ENCODE measurements at places on chromosomes 16 and 17.

DNA sequence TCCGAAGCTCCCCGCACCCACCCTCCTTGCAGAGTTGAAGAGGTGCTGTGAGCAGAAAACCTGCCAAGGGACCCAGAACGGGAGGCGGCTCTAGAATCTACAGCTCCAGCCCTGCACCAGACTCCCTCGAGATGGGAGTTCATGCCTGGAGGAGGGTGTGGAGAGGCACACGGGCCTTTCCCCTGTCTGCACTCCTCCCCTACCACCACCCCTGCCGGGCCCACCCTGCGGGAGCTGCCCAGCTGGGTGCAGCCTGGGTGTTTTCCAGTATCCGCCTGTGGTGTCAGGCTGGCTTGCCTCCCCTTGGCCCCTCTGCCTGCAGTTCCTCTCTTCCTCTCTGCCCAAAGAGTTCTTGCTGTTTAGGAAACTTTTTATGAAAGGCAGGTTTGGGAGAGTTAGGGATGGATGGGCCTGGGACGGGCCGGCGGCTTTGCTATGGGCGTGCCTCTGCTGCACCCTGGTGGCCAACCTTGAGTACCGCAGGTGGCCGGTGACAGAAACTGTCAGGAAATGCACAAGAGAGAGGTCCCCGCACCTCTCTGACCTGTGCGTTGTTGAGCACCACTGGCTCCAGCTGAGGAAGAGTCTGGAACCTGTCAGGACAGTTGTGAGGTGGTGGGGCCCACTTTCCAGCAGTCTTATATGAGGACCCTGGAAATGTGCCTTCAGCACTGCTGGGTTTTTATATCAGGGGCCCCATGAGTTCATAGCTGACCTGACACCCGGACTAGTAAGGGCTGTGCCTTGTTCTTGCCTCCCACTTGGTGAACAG is 354.1 kb downstream of the SEC14L1 start:
- H3K36me3 ChIP-seq = peaks cover 71% of the 10 kb centered on the region

- no peak overlapping the region for H3K4me3 ChIP-seq
- peaks cover 6% of the 10 kb centered on the region for H3K4me1 ChIP-seq
- peak; percentile 62 for DNase-seq
- H3K27me3 ChIP-seq = no peaks in the 10 kb centered on the region
- no peak overlapping the region for H3K27ac ChIP-seq
- no peaks in the 10 kb centered on the region for H3K36me3 ChIP-seq
These were observed 18.3 kb upstream of the EFCAB13 start for GRCh38 chr17:47305302-47305923.

- no peaks in the 10 kb centered on the region for H3K36me3 ChIP-seq
- no peak for DNase-seq
- H3K27ac ChIP-seq = no peak overlapping the region
- no peak overlapping the region for H3K4me3 ChIP-seq
These were observed 24.5 kb upstream of the DNAH17 start for GRCh38 chr17:78601577-78602190.

DNA sequence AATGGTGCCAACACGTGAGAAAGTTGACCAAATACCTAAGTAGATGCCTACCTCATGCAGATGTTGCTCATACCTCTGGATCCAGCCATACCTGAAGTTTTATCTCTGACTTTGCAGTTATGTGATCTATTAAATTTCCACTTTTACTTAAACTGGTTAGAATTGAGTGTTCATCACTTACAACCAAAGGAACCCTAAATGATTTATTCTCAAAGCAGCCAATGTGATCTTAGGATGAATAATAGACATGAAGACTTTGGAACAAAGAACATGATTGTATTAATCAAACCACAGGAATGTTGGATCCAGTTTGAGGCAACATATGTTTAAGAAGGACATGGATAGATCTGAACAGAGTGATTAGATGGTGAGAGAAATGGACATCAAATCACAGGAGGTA is 68.7 kb downstream of the IRX6 start:
- no peak overlapping the region for H3K27ac ChIP-seq
- H3K4me3 ChIP-seq = no peak overlapping the region
- H3K4me1 ChIP-seq = no peaks in the 10 kb centered on the region
- no peaks in the 10 kb centered on the region for H3K27me3 ChIP-seq

DNA sequence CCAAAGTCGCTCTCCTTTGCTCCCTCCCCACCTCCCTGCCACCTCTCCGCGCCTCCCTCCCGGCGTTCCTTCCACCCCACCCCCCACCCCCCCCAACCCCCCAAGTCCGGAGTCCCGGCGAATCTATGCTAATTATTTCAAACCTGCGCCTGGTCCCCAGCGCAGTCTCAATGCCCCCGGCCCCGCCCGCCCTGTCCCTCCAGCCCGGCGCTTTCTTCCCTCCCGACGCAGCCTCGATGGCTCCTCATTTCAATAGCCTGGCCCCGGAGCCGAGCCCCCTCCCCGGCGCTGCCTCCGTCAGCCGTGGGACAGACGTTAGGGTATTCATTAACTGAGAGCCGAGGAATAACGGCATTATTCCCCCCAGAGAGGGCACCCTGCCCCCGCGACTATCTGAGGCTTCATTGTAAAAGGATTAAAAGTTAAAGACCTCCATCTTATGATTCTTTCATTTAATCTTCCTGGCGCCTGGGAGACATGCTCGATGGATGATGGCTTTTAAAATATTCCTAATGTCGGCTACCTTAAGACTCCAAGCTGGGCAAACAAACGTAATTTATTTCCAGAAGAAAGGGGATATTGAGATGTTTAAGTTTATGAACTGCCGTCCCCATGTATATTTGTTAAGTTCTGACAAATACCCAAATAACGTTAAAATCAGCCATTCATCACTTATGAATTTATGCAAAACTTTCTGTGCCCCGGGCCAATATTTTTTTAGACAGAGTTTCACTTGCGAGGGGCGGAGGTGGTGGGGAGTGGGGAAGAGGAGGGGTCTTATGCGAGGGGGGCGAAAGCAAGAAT is 3.4 kb downstream of the NOG start:
- peak overlapping the region; percentile 68 for H3K4me3 ChIP-seq
- H3K36me3 ChIP-seq = peaks cover 2% of the 10 kb centered on the region
- DNase-seq = peak; percentile 54
- H3K4me1 ChIP-seq = peaks cover 10% of the 10 kb centered on the region
- H3K27ac ChIP-seq = peak overlapping the region; percentile 93
- no peaks in the 10 kb centered on the region for H3K27me3 ChIP-seq

DNA sequence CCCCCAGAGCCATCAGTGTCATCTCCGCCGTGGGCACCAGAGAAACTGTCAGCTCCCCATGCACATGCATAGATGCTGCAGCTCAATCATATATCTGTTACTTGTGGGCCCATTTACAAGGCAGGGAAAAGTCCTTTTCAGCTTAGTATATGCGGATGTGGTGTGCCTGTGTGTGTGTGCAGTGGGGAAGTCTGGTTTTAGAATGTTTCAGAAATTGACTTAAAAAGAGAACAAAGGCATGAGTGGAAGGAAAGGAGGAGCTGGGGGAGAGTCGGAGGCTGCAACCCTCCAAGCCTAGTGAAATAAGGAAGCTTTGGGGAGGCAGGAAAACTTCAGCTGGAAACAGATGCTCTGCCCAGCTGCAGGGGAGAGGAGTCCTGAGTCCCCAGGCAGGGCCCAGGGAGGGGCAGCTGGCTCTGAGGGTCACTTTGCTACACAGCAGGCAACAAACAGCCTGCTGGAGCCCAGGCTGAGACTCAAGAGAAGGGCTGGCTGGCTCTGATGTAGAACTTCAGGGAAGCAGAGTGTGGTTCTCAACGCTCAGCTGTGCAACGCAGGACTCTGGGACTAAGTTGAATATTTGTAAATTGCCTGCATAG is 11.1 kb upstream of the CD300LD start:
- H3K27me3 ChIP-seq = no peaks in the 10 kb centered on the region
- H3K4me3 ChIP-seq = no peak overlapping the region
- DNase-seq = no peak
- H3K4me1 ChIP-seq = peaks cover 7% of the 10 kb centered on the region

GRCh38 chr16:68342620-68343019 is 31.8 kb downstream of the PRMT7 start:
- peaks cover 9% of the 10 kb centered on the region for H3K4me1 ChIP-seq
- H3K27me3 ChIP-seq = no peaks in the 10 kb centered on the region
- H3K27ac ChIP-seq = no peak overlapping the region

- DNase-seq = no peak
- H3K27me3 ChIP-seq = no peaks in the 10 kb centered on the region
- H3K27ac ChIP-seq = no peak overlapping the region
- no peak overlapping the region for H3K4me3 ChIP-seq
- H3K4me1 ChIP-seq = peaks cover 4% of the 10 kb centered on the region
- H3K36me3 ChIP-seq = peaks cover 10% of the 10 kb centered on the region
These were observed 2.0 kb downstream of the MARF1 start for GRCh38 chr16:15640966-15641365.

- no peaks in the 10 kb centered on the region for H3K36me3 ChIP-seq
- H3K27ac ChIP-seq = no peak overlapping the region
- H3K27me3 ChIP-seq = no peaks in the 10 kb centered on the region
- DNase-seq = no peak
- H3K4me1 ChIP-seq = peaks cover 8% of the 10 kb centered on the region
- H3K4me3 ChIP-seq = no peak overlapping the region
These were observed 30.6 kb upstream of the MMD start for GRCh38 chr17:55452139-55452790.

DNA sequence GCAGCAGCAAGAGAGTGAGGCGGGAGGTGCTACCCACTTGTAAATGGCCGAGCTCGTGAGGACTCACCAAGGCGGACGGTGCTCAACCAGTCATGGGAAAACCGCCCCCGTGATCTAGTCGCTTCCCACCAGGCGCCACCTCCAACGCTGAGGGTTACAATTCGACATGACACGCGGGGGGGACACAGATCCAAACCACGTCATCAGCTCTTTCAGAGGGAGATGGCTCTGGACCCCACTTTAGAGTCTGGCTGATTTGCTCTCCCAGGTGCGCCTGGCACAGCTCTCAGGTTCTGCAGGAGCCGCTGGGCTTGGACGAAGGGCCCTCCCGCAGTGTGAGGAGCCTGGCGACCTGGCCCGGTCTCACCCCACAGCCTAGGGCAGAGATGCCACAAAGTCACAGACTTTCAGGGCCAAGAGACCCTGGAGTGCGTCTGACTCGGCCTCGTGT is 21.1 kb upstream of the DOC2B start:
- peaks cover 4% of the 10 kb centered on the region for H3K27me3 ChIP-seq
- no peak overlapping the region for H3K27ac ChIP-seq
- H3K4me1 ChIP-seq = no peaks in the 10 kb centered on the region
- no peaks in the 10 kb centered on the region for H3K36me3 ChIP-seq
- H3K4me3 ChIP-seq = no peak overlapping the region
- no peak for DNase-seq

GRCh38 chr17:61809816-61810392 is 53.4 kb downstream of the BRIP1 start:
- no peaks in the 10 kb centered on the region for H3K4me1 ChIP-seq
- H3K4me3 ChIP-seq = no peak overlapping the region
- H3K27me3 ChIP-seq = no peaks in the 10 kb centered on the region
- peaks cover 3% of the 10 kb centered on the region for H3K36me3 ChIP-seq

DNA sequence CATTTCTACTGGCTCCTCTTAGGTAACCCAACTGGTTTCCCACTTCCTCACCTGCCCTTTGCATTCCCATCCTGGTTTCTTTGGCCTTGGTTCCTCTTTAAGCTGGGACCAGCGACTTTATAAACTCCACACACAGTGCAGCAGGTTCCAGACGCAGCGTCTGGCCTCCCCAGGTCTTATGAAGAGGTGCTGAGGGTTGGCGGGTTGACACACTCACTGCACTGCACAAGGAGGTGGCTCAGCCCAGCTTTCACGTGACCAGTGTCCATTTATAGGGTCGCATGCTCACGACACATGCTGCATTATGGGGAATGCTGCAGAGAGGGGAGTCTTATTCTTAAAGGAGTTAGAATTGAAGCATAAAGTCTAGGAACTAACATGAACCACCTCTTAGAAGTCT is 70.8 kb downstream of the ZFHX3 start:
- H3K36me3 ChIP-seq = no peaks in the 10 kb centered on the region
- DNase-seq = no peak
- no peaks in the 10 kb centered on the region for H3K27me3 ChIP-seq
- no peak overlapping the region for H3K27ac ChIP-seq
- H3K4me1 ChIP-seq = peaks cover 13% of the 10 kb centered on the region
